ENCODE measurements at places on chromosomes 12 and 14.
A peak's percentile ranks its signal among the peaks of the same experiment; 100 is the strongest.

- DNase-seq: no peak
Observed at GRCh38 chr12:73220951-73221350, 948.8 kb downstream of the TRHDE start.

- no peak for DNase-seq
Observed at GRCh38 chr14:20019257-20019865, at the start of gene OR4K14. OR4K14 (minus strand) TSS chr14:20019307; CDS start chr14:20015193, 4,114 bp downstream.

- no peak for DNase-seq
Observed at GRCh38 chr12:27651201-27651600, 45.0 kb upstream of the REP15 start.

DNA sequence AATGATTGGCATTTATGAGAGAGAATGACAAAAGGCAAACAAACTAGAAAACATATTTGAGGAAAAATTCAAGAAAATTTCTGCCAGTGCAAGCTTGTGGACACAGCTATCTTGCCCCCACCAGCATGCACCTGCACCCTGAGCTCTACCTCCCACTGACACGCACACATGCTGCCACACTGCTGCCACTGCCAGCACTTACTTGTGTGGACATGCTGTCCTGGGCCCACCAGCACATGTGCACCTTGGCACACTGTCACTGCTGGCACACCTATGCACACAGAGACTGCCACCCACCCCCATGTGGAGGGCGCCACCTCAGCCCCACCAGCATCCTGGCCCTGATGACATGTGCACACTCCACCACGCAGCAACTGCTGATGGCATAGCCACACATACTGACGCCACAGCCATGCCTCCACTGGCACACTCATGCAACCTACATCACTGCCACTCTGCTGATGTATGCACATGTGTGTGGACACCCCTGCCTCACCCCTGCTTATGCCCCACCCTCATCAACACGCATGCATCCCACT, 475.0 kb downstream of the SOX5 start:
- DNase-seq: no peak

GRCh38 chr14:30500222-30500621, 58.7 kb upstream of the G2E3 start:
- DNase-seq: no peak

DNA sequence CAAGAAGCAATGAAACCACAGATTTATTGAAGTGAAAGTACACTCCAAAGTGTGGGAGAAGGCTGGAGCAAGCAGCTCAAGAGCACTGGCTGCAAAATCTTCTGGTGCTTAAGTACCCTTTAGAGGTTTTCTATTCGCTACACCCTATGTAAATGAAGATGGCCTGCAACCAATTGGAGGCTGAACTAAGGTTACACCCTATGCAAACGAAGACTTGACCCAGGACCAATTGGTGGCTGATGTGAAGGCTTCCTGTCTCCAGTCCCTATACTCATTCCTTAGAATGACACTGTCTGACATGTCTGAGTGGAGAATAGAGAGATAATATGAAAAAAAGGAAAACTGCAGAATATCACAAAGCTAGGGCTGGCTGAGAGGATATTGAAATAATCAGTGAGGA, 57.2 kb downstream of the ALG10B start:
- no peak for DNase-seq

- DNase-seq: no peak
Observed at GRCh38 chr12:77314378-77315052, 249.1 kb upstream of the E2F7 start.

DNA sequence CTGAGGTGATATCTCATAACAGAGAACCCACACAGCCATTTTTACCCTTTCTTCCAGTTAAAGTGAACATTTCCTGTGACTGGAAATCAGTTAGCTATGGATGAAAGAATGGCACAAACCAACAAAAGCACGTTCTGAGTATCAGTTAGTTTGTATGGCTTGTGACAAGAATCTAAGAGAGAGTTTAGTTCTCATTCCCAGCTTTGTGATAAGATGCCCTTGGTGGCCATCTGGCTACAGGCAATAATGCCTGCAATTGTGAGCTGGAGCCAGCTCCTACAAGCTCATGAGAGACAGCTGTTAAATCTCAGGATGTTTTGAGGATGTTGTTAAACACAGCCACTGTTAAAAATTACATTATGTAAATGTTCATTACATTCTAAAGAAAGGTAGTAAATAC, 122.0 kb upstream of the FRMD6 start:
- no peak for DNase-seq

DNA sequence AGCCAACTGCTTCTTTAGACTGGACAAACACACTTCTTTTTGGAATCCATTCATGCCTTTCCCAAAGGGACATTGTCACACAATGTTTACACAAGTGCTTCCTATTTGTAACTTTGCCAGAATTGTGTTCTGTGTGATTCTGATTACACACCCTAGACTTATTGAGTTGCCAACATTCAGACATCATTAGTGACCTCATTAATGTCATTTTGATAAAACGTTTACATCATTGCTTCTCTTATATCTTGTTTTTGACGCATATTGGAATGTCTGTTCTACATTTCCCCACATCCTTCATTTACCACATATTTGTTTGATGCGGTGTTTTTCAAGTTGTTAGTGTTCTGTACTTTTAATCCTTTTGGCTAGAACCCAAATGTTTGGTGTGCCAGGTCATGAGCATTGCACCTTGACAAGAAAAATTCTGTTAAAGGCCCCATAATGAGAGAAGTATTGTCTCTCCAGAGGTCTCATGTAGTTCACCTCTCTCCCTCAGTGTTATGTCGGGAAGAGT, 305.5 kb downstream of the AEBP2 start:
- no peak for DNase-seq

DNA sequence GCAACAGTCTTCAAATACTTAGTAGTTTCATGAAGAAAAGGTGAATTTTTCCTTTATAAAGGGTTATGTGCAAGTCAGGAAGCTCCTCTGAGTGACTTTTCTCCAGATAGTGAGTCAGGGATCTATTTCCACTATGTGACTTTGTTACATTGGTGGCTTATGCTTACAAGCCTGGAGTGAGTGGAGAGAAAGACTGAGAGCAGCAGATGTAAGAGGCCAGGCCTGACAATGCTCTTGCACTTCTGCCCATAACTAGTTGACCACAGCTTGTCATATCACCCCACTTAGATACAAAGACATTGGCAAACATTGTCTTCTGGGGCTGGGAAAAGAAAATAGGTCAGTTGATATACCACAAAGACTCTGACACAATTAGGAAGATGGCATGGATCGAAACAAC, 236.5 kb downstream of the PDZRN4 start:
- no peak for DNase-seq

DNA sequence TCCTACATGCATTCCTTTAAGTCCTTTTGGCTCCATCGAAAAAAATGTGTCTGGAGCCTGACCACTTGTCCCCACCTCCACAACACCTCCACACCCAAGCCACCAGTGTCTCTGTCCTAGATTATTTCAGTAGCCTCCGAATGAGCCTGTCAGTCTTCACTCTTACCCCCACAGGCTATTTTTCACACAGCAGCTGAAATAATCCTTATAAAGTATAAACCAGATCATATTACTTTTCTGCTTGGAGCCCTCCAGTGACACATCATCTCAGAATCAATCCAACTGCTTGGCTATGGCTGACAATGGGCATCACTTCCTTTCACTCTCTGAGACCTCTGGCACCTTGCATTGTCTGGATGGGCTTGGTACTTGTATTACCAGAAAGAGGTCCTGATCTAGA, 44.9 kb downstream of the BBS10 start:
- no peak for DNase-seq

- DNase-seq: no peak
Observed at GRCh38 chr12:49853671-49854070, 10.8 kb upstream of the BCDIN3D start.

DNA sequence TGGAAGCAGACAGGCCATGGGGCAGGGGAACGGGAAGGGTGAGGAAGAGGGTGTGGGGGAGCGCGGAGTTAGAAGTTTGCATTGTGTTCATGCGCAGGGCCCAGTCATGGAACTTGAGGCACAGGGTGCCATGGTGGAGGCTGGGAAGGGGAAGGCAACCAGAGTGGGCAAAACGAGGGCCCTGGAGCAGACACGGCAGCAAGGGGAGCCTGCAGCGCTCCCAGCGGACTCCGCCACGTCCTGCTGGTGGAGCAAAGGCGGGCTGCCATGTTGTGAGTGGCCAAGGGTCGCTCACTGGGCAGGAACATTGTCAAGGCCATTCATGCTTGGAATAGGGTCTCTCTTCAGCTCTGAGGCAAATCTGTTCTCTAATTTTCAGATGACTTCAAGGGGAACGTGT, 20.5 kb downstream of the DEGS2 start:
- no peak for DNase-seq

- no peak for DNase-seq
Observed at GRCh38 chr14:77400216-77400615, 23.0 kb downstream of the SAMD15 start.

GRCh38 chr14:24513009-24513408, 4.9 kb upstream of the CMA1 start:
- DNase-seq: no peak

GRCh38 chr12:26269562-26270284, 74.3 kb downstream of the SSPN start:
- no peak for DNase-seq

GRCh38 chr12:6532051-6532926, 2.0 kb upstream of the GAPDH start:
- peak; percentile 91 for DNase-seq

GRCh38 chr14:72213424-72213823, 281.2 kb downstream of the RGS6 start:
- DNase-seq: no peak

DNA sequence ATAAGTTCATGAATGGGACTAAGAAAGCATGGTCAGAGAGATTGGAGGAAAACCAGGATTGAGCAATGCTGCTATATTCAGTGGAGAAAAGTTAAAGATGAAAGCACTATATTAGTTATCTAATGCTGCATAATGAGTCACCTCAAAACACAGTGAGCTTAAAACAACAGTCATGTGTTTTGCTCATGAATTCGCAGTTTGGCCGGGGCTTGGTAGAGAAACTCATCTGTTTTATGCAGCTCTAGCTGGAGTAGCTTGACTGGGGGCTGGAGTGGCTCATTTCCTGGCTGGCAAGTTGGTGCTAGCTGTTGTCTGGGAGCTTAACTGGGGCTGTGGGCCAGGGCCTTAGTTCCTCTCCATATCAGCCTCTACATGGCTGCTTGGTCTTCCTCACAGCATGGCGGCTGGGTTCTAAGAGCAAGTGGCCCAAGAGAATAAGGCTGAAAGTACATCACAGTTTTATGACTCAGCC, 90.1 kb downstream of the ADCK1 start:
- DNase-seq: no peak

GRCh38 chr12:77514511-77514910, 316.2 kb upstream of the NAV3 start:
- DNase-seq: no peak

DNA sequence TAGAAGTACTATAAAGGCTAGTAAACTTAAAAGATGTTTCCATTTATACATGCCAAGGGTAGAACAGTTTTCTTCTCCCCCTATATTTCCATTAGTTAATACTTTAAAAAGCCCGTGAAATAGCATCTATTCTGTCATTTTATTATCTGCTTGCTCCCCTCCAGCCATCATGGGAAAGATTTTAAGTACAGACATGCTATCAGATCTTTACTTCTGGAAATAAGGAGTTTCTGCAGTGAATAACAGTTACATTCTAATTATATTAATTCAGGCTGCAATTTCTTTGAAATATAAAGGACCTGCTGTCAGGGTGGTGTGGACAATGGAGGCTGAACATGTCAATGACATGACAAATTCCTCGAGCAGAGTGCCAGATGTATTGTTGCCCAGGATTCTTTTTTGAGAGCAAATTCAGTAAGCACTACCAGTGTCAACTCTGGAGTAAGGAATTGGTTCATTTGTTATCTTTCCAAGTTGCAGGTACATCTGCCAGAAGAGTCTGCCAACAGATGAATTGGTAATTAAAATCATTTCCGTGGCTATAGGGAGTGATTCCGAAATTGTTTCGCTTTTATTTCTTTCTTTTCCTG, 151.3 kb downstream of the BTG1 start:
- DNase-seq: no peak

DNA sequence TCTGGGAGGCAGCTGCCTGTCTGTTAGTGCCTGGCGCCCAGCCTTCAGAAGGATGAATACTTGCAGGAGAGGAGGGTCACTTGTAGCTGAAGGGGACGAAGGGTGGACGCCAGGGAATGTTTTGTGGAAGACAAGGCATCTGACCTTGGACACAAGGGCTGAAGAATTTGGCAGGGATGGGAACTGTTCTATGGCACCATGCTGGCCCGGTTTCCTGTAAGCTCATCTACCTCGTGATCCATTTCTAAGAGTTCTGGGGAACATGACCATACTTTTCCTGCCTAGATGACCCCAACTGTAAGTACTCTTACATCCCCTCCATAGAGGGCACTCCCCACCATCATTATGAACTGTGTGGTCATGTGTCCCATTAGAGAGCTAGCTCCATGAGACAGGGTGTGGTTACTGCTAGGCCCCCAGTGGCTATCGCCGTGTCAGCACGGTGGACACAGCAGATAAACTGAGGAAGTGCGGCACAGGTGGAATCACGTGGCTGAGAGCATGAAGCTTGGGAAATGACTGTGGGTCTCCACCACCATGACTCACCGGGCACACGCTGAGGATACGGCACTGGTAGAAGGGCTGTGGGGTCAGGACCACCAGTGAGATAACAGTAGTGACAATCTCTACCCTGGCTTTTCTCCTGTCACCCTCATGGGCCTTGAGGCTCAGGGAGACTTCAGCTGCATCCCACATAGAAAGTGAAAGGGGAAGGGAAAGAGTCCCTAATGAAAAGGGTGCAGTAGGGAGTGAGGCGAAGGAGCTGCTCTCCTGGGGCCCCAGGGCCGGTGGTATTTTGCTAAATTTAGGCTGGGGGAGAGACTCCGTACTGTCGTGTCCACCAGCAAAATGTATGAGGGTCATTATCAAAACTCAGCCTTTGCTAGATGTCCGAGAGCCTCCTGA, 252.6 kb downstream of the FOXN3 start:
- no peak for DNase-seq

DNA sequence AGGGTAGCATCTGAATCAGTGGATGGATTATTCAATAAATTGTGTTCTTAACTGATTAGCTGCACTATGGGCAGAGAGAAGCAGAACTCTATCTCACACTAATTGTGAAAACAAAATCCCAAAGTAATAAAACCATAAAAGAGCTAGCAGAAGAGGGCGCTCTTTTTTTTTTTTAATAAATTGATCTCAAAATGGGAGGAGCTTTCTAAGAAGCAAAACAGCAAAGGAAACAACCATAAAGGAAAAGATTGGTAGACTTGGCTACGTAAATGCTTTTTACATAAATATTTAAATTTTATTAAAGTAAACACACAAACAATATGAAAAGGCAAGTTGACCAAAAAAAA, 1.5 kb upstream of the TM7SF3 start:
- DNase-seq: no peak

All from activated naive CD4-positive, alpha-beta T cell treated with anti-CD3 and anti-CD28 coated beads, Interleukin-2, amount 50 U/mL, for 72 hours (primary cell).